ENCODE measurements at places on chromosomes 13 and 19. TPM values are rescaled to one million over a fixed set of nuclear protein-coding genes. Genes with fewer than 3 reads are reported as not detected.

DNA sequence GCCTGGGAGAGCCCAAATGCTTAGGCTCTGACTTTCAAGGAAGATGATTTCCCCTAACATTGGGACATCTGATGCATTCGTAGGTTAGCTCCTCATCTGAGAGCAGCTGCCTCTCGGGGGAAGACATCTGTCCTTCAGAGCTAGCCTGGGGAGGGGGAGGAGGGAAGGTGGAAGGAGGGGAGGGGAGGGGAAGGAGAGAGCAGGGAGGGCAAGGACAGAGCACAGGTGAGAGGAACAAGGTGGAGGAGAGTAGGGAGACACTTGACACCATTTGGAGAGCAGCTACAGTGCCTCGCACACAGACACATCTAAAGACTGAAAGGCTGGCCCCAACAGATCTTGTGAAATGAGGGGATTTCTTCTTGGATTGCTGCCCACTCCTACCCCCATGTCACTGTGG, 103.8 kb downstream of the ZDHHC20 start:
- DNase-seq, result no peak
- no peaks in the 10 kb centered on the region for H3K4me1 ChIP-seq
- peaks cover 10% of the 10 kb centered on the region for H3K27me3 ChIP-seq
- peaks cover 6% of the 10 kb centered on the region for H3K36me3 ChIP-seq
- no peak overlapping the region for H3K4me3 ChIP-seq

GRCh38 chr13:109135018-109135417, 505.6 kb downstream of the MYO16 start:
- no peak overlapping the region for H3K4me3 ChIP-seq
- peaks cover 21% of the 10 kb centered on the region for H3K4me1 ChIP-seq

DNA sequence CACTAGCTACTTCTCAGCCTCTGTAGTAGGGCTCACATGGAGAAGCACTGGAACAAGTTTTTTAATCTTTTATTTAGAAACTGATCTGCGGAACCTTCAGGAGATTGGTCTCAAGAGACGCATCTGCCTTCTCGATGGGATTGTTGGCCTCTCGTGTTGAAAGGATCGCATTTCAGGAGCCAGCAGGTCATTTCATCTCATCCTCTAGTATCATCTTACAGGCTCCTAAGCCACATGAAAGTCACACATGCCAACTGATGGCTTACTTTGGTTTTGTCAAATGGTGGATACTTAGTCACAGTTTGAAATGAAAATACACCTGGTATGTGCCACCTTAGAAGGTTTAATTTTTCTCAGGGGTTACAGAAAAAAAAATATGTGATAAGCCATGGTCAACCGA, 1703.6 kb downstream of the EFNB2 start:
- H3K4me3 ChIP-seq, result no peak overlapping the region
- H3K36me3 ChIP-seq, result no peaks in the 10 kb centered on the region
- no peak for DNase-seq
- no peak overlapping the region for H3K27ac ChIP-seq

Gene TNFRSF19
- total RNA-seq, result 8.8 TPM

All from endothelial cell (in vitro differentiated cells).